ENCODE measurements at places on chromosomes 5 and 9.

DNA sequence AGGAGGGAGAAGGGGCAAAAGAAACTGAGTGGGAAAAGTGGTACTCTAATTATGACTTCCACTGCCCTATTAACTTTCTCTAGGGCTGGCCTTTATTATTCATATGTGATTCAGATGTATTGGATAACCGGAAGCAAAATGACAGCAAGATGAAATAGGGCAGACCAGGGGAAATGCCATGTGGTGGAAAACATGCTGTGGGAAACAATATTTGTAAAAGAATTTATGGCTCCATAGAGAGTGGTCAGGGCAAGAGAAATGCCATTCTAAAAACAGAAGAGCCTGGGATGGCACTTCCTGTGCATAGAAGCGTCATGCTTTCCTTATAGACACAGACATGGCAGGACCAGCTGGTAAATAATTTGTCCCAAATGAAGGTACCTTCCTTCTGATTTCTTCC is 67.7 kb downstream of the MEGF10 start:
- peak; percentile 12 for DNase-seq

- DNase-seq, result peak; percentile 67
These were observed 17.7 kb downstream of the SLC28A3 start for GRCh38 chr9:84322828-84323227.

GRCh38 chr5:112703866-112704820 is 33.5 kb upstream of the APC start:
- no peak for DNase-seq

DNA sequence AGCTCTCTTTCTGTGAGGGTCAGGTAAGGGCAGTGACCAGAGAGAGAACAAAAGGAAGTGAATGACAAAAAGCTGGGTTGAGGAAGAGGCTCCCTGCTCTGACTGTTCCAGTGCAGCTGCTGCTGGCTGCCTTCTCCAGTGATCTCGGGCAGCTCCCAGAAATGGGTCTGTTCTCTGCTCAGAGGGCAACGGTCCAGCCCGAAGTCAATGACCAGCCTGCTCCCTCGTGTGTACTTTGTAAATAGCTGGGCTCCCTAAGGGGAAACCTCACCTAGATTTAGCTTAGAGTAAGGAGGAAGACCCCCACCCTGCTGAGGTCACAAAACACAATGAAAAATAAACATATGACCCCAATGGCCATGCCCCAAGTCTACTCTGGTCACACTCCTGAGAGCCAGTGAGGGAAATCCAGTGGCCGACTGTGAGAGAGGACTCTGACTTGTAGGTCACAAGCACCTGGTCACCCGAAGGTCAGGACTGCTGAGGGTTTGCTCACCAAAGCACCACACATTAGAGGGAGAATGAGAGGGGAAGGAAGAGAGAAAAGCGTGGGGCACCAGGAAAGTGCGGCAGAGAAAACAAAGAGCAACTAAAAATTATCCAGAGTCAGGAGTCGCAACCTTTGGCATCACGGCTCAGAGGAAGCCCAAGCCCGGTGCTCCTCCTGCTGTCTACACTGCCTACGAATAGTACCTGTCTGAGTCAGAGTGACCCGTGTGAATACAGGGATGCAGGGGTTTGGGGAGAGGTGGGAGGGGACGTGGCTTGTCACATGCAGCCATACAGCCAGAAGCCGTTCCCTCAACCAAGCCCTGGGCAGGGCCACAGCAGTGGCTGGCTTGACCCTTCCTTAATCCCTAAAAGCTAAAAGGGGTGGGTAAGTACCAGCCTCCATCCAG is 19.8 kb downstream of the NIPAL4 start:
- no peak for DNase-seq

DNA sequence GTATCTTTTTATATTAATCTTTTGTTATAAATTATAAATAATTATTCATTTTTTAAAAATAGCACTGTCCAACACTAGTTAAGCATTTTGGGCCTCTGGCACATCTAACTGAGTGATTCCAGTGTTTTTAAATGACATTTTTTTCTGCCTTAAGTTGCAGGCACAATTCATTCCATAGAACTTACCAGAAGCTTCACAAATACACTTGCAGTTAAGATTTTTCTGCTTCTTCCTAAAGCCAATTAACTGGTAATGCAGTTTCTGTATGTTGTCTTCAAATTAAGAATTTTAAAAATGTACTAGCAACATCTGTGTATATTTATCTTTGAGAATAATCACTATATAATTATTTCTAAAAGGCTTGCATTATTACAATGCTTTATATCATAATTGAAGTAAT is 11.2 kb upstream of the NFIB start:
- DNase-seq, result no peak

GRCh38 chr5:73895471-73895870 is 269.5 kb downstream of the ARHGEF28 start:
- DNase-seq, result no peak

DNA sequence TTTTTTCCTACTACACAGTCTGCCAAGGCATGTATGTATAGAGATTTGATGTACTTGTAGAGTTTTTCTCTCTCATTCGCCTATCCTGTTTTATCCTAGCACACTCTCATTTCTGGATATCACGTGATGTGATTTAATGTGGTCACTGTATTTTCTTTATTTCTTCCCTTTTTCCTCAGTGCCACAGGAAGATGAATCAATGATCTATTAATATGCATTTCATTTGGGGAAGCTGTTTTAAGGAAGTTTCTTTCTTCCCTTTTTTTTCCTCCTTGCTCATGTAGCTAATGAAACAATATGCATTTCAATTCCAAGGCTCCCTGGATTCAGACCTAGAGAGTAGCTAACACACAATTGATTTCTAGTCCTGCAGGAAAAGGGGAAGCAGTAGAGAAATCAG is 506.3 kb upstream of the WWC1 start:
- DNase-seq, result peak; percentile 84

GRCh38 chr9:35725362-35725761 is 6.6 kb downstream of the TLN1 start:
- no peak for DNase-seq

DNA sequence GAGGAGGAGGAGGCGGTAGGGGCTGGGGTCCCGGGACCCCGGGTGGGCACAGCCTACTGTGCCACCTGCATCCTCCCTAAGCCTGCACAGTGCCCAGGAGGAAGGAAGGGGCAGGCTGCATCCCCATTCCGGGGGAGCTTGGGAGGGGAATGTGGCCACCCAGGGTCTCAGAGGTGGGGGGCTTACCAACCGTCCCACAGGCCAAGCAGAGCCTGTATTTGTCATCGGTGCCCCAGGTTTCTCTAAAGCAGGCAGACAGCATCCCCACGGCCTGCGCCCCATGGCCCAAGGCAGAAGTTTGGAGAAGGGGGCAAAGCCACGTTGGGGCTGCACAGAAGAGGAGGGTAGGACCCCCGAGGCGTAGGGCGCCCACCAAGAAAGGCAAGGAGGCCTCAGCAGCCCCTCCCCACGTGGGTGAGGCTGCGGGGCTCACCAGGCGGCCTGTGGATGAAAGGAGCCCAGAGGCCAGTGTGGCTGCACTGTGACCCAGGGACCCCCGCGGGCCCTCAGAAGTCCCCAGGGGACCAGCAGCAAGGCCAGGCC is 507 bp upstream of the GPSM1 start:
- no peak for DNase-seq

- DNase-seq, result no peak
These were observed 47.7 kb downstream of the COL23A1 start for GRCh38 chr5:178542455-178542854.

DNA sequence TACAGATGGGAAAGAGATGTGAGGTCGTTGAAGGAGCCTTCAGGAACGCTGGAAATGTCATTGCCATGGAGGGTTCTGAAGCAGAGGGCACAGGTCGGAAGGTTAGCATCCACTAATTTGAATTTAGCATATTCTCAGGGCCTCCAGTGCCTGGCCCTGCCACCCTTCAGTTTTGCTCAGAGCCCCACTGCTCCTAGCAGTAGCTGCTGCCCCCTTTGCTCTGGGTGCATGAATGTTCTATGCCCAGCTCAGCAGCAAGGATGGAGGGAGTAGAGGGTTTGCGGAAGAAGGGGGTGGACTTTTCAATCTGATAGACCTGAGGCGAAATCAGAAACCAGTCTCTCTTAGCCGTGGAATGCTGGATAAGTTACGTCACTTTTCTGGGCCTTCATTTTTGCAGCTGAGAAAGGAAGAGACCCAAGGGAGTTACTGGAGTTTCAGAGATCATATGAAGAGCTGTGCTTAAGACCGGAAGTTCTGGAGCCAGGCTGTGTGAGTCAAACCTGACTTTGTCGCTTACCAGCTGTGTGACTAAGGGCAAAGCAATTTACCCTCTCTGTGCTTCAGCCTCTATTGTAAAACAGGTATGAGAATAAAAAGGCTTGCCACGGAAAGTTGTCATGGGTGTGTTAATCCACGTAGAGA is 133.2 kb upstream of the PANK3 start:
- DNase-seq, result no peak

- no peak for DNase-seq
These were observed 659.0 kb upstream of the ARRDC3 start for GRCh38 chr5:92041911-92042660.

DNA sequence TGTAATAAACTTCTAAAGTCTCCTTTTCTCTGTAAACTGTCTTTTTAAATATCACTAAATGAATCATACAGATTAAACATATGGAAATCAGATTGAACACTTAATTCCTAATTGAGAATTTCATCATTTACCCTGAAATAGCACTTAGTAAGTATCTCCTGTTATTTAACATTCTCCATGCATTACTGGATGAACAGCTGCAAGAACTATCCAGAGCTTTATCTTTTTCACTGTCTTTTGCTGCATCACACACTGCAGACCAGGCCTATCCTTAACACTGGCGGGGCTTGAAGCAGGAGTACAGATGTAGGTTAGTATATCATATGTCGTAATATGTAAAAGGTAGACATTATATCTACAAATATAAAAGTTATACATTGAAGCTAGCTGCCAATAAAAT is 108.7 kb upstream of the EFNA5 start:
- DNase-seq, result no peak

All from inflammatory macrophage treated with lipopolysaccharide for 1 hour (primary cell).